Osteoblast (primary cell): ENCODE measurements at places on chromosomes 1 and 21.
A peak's percentile ranks its signal among the peaks of the same experiment; 100 is the strongest.

DNA sequence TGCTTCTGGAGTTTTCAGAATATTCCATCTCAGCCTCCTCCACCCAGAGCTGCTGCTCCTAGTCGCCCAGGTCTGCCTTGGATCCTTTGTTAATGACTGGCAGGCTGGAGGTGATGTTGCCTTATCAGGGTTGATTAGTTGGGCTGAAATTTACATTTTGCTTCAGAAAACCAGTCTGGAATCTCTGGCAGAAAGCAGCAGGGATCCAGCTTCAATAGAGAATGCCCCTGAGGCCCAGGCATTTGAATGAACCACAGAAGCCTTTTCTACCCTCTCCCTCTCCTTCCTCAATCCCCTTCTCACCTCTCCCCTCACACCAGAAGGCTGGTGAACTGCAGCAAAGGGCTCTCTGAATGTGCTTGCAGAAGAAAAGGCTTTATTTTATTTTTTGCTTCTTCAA lies 83.2 kb downstream of the PLXNA2 start:
- DNase-seq: no peak

- no peak for DNase-seq
These were observed 203.1 kb upstream of the GALNT2 start for GRCh38 chr1:229863651-229864545.

GRCh38 chr1:1111516-1112236 lies 4.2 kb downstream of the C1orf159 start:
- no peak for DNase-seq

GRCh38 chr1:43047135-43047534 lies 88.5 kb upstream of the SLC2A1 start:
- no peak for DNase-seq

DNA sequence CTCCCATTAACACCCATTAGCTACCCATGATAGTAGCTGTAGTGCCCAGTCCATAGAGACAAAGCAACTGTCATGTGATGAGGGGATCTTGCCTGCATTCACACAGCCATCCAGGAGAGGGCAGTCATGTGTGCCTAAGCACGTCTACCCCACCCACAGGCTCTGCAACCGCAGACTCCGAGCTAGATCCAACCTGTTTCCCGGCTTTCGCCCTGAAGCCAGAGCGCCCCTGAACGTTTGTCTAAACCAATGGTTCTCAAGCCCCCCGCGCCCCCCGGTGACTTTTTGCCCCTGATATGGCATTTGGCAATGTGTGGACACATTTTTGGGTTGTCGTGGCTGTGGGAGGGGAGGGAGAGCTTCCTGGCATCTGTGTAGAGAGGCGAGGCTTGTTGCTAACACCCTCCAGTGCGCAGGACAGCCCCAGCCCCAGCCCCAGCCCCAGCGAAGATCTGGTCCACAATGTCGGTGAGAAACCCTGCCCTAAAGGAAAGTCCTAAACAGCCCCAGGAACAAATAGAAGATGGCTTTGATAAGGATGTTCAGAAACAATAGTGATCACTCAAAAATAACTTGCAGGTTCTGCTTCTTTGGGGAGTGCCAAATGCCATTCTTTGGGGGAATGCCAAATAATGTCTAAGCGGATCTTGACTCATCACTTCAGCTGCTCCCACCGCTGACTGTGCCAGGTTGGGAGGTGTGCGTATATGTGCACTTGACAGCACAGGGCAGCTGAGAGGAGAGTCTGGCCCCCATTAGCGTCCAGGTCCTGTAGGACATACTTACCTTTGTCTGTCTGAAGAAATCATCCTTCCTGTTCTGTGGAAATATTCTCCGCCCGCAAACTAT lies 34.5 kb downstream of the SLC44A3 start:
- DNase-seq: peak; percentile 89

GRCh38 chr1:244614113-244614836 lies 38.7 kb upstream of the DESI2 start:
- DNase-seq: peak; percentile 1

DNA sequence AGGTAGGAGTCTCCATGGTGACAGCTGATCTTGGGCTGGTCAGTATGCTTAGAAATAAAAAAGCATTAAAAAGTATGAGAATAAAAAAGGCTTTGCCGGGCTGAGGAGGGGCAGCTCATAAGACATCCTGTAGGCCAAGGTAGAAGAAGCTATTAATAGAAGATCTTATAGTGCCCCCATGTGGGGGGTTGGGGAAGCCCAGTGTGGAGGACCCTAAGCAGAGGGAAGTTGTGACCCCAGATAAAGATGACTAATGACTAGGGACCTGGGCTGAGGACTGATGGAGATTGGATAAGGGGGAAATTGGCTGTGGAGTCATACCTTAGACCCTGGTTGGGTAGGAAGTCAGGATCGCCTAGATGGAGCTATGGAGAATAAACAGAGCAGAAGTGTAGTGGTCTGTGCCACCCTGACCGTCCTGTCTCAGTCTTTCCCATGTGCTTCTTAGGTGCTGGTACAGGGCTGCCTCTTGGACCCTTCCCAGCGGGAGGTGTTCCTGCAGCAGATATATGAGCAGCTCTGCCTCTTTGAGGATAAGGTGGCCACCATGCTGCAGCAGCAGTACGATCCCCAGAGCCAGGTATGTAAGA lies 25.0 kb downstream of the SZT2 start:
- DNase-seq: no peak

DNA sequence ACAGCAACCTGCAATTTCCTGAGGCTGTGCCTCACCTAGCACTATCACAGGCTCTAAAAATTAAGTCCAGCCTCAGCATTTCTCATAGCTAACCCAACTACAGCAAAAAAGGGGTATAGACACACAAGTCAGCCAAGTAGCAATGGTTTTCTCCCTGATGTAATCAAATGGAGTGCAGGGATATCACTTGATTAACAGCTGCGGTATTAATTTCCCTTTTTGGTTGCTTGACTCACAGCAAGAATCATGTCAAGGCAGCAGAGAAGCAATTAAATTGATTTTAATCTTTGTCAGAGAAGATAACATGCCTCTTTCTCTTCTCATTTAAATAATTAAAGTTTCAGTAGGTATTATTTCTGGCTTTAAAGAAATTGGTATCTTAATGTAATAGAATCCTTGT lies 278.9 kb downstream of the RWDD3 start:
- DNase-seq: no peak

DNA sequence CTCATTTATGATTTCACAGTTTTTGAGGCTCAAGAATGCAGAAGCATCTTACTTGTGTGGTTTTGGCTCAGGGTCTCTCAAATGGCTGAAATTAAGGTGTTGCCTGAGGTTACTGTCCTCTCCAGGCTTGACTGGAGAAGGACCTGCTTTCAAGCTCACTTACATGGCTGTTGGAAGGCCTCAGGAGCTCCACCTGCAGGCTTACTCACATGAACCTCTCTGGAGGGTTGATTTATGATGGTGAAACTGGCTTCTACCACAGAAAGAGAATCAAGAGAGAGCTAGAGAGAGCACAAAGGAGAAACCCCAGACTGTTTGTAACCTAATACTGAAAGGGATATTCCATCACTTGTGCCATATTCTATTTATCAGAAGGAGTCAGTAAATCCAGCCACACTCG lies 6.2 kb upstream of the KCNK2 start:
- no peak for DNase-seq

GRCh38 chr1:63713041-63713440 lies 60.8 kb upstream of the ROR1 start:
- DNase-seq: no peak

DNA sequence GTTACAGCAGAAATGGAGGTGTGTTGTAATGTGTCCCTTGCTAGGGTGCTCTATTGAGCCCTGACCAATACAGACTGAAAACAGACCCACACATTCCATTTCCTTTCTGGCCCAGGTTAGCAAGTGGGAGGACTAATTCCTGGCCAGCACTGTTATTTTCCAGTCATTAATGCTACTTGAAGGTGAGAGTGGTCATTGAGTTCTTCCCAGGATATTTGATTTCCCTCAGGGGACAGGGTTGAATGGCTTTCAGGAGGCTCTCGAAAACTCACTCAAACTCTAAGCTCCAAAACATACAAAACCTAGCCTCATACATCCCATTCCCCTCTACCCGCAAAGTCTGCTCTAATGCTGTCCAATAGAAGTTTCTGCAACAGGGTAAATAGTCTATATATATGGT lies 6.2 kb downstream of the LRRC52 start:
- no peak for DNase-seq

DNA sequence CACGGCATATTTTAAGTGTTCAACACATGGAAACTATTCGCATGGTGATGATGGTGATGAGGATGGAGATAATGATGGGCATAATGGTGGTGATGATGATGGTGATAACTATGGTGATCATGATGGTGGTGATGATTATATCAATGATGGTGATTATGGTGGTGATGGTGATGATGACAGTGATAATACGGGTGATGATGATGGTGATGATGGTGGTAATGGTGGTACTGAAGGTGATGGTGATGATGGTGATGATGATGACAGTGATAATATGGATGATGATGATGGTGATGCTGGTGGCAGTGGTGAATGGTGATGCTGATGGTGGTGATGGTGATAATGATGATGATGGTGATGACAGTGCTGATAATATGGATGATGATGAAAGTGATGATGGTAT lies 341.8 kb upstream of the VAMP3 start:
- no peak for DNase-seq

DNA sequence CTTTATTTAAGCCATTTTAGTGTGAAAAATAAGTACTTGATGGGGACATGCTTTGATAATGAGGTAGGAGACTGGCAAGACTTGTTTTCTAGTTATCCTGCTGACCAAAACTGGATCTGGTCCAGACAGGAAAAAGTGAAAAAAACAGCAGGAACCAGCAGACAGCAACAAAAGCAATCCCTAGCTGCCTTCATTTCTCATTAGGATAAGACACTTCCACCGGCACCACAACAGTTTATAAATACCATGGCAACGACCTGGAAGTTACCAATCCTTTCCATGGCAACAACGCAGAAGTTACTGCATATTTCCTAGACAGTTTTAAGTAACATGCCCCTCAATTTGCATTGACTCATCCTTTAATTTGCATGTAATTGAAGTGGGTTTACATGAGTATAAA lies 993.8 kb upstream of the NCAM2 start:
- no peak for DNase-seq

DNA sequence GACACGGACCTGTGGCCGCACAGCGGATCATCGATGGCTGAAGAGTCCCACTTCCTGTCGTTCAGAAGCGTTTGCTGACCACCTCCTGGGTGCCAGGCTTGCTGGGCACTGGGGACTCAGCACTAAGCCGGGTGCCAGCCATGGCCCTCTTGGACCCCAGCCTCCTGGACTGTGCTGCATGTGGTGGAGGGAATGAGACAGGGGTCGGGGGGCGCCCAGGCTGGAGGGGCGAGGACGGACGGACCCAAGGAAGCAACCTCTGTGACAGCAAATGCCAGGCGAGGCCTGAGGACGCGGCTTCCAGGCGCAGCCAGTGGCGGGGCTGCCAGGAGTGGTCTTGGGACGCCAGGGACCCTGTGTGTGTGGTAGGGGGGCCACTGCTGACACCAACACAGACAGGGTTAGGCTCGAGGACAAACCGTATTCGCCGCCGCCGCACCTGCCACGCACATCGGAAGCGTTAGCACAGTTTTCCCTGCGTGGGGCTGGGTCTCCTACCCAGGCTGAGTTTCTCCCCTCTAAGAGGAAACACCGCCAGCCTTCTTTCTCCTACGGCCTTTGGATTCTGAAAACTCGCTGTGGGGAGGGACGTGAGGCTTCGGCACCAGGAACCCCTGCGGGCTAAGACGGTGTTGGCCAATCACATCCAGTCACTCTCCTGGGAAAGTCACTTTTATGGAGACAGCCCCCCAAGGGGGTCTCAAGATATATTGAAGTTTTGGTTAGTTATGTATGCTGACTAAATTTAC lies 3.1 kb upstream of the MXRA8 start:
- DNase-seq: peak; percentile 86

DNA sequence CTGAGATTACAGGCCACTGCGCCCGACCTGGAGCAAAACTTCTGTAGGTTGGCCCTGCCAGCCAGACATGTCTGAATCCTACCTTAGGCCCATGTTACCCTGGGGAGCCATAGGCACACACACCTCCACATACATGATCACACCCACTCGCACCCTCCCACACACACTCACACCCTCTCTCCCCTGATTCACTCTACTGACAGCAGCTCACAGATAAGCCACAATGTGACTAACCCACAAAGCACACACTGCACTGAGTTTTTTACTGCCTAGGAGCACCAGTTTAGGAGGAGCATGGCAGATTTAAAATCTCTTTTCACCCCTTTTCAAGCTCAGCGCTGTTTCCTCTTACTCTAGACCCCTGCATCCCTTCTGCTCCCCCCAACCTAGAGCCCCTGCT lies 41.7 kb downstream of the SLC30A1 start:
- peak; percentile 88 for DNase-seq

GRCh38 chr21:42384156-42384945 lies 11.5 kb downstream of the TMPRSS3 start:
- DNase-seq: no peak

GRCh38 chr1:60503266-60503925 lies 429.8 kb upstream of the C1orf87 start:
- DNase-seq: no peak

DNA sequence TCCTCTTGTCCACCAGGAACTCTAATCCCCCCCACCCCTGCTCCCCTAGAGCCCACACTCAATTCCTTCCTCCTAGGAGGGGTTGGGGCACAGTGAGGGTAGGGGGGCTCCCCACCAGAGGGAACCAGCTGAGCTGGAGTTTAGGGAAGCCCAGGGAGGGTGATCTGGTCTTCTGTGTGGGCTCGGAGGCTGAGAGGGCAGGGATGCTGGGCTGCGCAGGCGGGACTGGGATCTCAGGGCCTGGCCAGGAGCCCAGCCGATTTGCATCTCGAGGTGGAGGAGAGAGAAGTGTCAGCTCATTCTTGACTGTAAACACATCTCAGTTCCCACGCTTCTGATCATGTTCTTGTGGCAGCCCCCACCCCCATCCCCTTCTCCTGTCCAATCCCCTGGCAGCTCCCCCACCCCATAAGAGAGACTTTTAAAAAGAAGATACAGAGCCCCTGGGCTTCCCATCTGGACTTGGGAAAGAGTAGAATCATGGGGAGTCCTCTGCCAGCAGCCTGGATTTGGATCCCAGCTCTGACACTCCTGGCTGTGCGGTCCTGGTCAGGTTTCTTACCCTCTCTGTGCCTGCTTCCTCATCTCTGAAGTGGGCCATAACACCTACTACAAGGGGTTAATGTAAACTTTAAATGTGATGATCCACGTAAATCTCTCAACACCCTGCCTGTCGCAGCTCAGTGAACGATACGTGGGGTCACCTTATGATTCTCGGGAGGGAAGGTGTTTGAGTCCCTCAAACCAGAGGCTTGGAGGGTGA lies 6.6 kb downstream of the PEAR1 start:
- peak; percentile 95 for DNase-seq

GRCh38 chr1:40421431-40422384 lies 28.6 kb upstream of the ZFP69B start:
- DNase-seq: no peak

GRCh38 chr1:78687914-78688313 lies 38.3 kb downstream of the IFI44 start:
- no peak for DNase-seq

GRCh38 chr1:43867976-43868740 lies 65.4 kb upstream of the ARTN start:
- DNase-seq: peak; percentile 68
